HS-27A (cell line): ENCODE measurements at places on chromosomes 16 and 17.

DNA sequence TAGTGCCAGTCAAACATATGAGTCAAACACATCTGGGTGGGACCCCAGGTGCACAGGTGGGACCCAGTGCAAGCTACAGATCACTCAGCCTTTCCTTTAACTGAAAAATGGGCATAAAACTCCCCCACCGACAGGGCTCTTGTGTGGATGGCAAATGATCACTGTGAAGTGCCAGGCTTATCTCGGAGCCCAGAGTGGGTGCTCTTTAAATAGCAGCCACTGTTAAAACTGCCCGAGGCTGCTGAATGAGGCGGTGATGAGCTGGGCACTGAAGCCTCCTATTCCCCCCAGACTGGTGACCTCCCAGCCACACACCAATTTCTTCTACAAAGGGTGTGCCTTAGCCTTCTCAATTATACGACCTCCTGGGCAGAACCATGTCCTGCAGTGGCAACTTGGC, 433.8 kb downstream of the SLC39A11 start:
- no peak for DNase-seq

- no peak for DNase-seq
These were observed 571 bp downstream of the PRSS33 start for GRCh38 chr16:2786826-2787151.

GRCh38 chr17:36647636-36648035, 46.3 kb downstream of the MRM1 start:
- no peak for DNase-seq

- no peak for DNase-seq
These were observed 5.5 kb downstream of the MRPL28 start for GRCh38 chr16:364595-365491.

DNA sequence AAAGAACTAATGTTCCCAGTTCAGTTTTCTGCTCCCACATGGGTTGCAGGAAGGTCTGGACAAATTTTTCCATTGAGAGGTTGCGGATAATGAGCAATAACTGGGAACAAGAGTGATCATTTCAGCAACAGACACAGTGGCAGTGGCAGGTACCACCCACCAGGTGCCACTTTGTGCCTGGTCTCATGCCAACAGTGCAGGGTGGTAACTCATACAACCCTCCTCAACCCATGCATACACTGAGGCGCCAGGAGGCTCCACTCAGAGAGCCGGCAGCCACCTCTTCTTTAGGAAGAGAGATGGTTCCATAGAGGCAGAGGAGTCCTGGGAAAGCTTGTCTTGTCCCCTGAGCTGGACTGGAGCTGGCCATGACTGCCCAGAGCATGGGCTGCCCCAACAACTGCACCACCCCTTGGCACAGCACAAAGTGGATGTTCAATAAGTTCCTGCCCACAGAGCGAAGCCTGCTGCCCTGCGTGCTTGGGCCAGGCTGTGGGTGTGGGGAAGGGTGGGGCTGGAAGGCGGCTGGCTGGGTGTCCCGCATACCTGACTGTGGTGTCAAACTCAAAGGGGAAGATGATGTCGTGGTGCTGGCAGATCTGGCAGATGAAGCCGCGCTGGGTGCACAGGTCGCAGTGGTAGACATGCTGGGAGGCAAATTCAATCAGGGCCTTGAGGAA, 6.4 kb upstream of the ARHGAP27 start:
- no peak for DNase-seq

- no peak for DNase-seq
These were observed 17.9 kb upstream of the ZNF652 start for GRCh38 chr17:49379926-49380325.

GRCh38 chr16:2243031-2243528, 6.8 kb downstream of the DNASE1L2 start:
- no peak for DNase-seq

DNA sequence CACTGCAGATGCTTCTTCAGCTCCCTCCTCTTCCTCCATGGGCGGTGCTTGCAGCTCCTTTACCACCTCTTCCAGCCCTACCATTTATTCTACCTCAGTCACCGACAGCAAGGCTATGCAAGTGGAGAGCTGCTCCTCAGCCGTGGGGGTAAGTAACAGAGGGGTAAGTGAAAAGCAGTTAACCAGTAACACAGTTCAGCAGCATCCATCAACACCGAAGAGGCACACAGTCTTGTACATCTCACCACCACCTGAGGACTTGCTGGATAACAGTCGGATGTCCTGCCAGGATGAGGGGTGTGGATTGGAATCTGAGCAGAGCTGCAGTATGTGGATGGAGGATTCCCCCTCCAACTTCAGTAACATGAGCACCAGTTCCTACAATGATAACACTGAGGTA, 79.3 kb downstream of the NQO1 start:
- no peak for DNase-seq

- DNase-seq, result no peak
These were observed 5.9 kb downstream of the BBS2 start for GRCh38 chr16:56513972-56514371.

DNA sequence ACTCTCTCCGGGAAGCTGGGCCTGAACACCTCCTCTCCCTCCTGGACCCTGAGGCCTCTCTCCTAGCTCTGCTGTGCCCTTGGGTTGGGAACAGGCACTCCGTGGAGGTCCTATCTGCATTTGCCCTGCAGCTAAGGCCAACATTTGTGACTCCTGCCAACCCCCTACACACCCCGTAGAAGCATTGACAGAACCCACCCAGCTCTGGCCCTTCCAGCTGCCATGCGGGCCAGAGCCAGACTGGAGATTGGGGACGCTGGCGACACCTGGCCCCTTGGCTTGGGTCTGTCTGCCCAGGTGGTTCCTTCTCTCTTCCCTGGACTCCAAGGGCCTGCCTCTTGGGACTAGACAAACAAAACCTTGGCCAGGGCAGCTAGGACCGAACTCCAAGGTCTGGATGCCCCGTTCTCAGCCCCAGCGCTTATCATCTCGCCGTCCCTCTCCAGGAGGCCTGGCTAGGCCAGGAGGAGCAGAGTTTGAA, 644 bp upstream of the RHBDF2 start:
- no peak for DNase-seq

GRCh38 chr17:79630126-79630525, 19.3 kb upstream of the RBFOX3 start:
- DNase-seq, result no peak

- DNase-seq, result no peak
These were observed 934.8 kb upstream of the EEF2KMT start for GRCh38 chr16:6032438-6032837.

- peak; percentile 14 for DNase-seq
These were observed 28.8 kb upstream of the GINS2 start for GRCh38 chr16:85717393-85718152.

DNA sequence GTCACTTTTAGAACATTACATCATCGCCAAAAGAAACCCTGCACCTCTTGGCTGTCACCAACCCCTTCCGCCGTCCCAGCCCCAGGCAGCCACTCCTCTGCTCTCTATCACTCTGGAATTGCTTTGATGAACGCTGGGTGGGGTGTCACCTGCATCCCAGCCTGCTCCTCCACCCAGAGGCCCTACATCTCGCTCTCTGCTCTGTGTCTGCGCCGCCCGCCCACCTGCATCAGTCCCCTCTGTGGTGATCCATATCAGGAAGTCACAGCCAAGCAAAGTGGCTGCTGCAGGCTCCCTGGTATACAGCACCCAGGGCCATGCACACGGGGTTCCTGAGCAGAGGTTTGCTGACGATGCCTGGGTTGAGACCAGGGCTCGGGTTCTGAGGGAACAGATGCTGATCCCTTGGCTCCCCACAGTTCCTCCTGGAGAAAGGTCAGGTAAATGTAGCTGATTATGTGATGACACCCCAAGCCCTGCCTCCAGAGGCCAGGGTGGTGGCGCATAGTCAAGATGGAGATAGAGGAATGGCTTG, 30.8 kb downstream of the MPRIP start:
- no peak for DNase-seq

DNA sequence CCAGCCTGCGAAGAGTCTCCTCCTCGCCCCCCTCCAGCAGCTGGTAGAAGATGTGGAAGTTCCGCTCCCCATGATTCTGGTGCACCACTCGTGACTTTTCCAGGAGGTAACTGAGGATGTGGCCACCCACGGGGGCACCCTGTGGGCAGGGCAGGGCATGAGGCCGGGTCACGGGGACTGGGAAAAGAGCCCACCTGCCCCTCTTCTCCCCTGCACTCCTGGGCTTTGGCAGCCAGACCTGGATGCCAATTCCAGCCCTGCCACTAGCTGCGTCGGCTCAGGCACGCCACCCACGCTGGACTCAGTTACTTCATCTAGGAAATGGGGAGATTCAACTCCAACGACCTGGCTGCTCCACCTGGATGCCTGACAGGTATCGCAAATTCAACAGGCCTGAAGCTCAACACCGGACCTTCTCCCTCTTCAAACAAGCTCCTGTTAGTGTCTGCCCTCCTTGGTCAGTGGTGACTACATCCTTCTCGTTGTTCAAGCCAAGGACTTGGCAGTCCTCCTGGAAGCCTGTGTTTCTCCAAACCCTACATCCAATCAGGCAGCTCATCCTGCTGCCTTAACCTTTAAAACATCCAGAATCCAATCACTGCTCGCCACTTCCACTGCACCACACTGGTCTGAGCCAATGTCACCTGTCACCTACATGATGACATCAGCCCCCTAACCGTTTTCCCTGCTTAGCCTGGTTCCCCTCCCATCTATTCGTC, 11.6 kb downstream of the MYO1C start:
- DNase-seq, result no peak

DNA sequence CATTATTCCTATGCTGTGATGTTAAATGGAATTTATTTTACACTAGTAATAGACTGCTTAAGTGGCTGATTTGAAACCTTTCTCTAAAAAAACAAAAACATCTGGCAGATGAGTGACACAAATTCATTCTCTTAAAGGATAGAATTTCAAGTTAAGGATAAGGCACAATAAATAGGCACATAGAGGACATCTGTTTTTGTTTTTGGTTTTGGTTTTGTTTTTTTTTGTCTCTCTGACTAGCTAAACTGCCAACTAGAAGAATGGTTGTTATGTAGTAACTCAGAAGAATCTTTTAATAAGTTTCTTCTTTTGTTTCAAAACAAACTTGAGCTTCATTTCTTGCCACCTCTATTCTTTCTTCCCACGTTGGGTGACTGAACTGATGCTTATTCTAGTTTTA, 5.1 kb upstream of the VPS4A start:
- DNase-seq, result no peak

DNA sequence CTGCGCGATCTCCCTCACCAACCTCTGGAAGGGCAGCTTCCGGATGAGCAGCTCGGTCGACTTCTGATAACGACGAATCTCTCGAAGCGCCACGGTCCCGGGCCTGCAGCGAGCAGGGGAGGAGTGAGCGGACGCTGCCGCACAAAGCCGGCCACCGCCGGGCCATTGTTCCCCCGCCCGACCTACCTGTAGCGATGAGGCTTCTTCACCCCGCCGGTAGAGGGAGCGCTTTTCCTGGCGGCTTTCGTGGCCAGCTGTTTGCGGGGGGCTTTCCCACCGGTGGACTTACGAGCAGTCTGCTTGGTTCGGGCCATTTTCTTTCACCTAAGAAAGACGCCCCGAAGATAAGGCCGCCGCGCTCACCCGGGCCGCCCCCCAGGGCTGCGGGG, 5.8 kb upstream of the UNK start:
- DNase-seq, result no peak

- DNase-seq, result no peak
These were observed 9.3 kb downstream of the GAS2L2 start for GRCh38 chr17:35743626-35744328.

- DNase-seq, result no peak
These were observed 2.2 kb upstream of the SLFN12L start for GRCh38 chr17:35539659-35540026.

DNA sequence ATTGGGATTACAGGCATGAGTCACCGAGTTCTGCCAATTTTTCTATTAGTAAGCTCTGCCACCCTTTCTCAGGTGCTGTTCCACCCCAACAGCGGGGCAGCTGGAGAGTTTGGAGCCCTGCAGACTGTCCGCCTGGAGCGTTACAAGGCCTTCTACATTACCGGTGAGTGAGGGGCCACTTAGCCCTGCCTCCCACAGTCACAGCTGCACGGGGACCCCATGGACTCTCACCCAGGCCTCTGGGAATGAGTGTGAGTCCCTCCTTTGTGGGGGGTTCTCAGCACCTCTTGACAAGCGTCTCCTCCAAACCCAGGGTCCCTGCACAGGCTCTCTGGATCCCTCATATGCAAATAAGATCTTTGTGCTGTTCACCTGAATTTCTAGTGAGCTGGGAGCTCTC, 56.0 kb downstream of the WIPI1 start:
- no peak for DNase-seq

GRCh38 chr17:81925860-81926450, 1.6 kb downstream of the MAFG start:
- no peak for DNase-seq

- no peak for DNase-seq
These were observed 6.8 kb downstream of the PCTP start for GRCh38 chr17:55757659-55758058.

DNA sequence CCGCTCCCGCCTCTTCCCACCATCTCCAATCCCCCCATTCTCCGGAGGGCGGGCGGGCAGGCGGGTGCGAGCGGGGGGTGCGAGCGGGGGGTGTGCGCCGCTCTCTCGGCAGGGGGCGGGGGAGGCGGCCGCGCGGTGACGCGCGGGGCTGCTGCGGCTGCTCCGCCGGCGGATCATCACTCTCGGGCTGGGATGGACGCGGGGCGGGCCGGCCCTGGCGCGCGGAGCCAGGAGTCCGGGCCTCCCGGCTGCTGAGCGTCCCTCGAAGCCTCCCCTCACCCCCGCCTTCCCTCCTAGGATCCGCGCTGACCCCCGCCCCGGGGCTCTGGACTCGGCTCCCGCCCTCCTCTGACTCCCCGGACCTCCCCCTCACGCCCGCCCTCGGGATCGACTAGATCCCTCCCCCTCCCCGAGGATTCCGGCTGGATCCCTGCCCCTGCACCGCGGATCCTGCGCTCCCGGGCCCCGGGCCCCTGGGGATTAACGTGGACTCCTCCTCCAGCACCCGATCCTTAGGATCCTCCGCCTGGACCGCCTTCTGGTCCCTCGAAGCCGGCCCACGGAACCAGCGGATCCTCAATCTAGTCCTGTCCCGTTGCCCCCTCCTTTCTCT, 946 bp upstream of the TMEM256 start:
- no peak for DNase-seq

- no peak for DNase-seq
These were observed 143.4 kb upstream of the HS3ST2 start for GRCh38 chr16:22670551-22671041.
